Aorta (tissue), 5 donors: ENCODE measurements at places on chromosomes 2 and 18. TPM values are rescaled to one million over a fixed set of nuclear protein-coding genes. Genes with fewer than 3 reads are reported as not detected.

DNA sequence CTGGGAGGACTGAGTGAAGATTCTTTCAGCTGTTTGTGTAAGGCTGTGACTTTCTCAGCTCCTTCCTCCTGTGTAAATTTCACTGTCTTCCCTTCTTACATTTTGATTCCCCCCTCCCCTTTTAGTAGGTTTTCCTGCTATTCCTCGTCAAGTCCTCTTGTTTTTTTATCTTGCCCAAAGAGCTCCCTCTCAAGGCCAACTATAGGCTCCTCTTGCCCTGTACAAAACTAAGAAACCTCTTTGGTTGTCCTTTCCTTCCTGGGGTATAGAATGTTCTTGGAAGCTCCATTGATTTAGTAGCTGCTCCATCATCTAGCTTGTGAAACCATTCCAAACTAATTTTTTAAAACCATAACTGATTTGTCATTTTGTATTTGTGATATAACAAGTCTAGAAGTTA, 7.3 kb downstream of the CCDC121 start:
- H3K36me3 ChIP-seq = peaks cover 7% of the 10 kb centered on the region
- no peak overlapping the region for H3K4me3 ChIP-seq
- H3K27me3 ChIP-seq = no peaks in the 10 kb centered on the region
- no peak for DNase-seq
- H3K27ac ChIP-seq = no peak overlapping the region

GRCh38 chr2:38374984-38375383, 2.1 kb downstream of the ATL2 start:
- no peaks in the 10 kb centered on the region for H3K27me3 ChIP-seq
- H3K4me3 ChIP-seq = no peak overlapping the region
- no peaks in the 10 kb centered on the region for H3K36me3 ChIP-seq
- H3K27ac ChIP-seq = no peak overlapping the region
- H3K4me1 ChIP-seq = no peaks in the 10 kb centered on the region

DNA sequence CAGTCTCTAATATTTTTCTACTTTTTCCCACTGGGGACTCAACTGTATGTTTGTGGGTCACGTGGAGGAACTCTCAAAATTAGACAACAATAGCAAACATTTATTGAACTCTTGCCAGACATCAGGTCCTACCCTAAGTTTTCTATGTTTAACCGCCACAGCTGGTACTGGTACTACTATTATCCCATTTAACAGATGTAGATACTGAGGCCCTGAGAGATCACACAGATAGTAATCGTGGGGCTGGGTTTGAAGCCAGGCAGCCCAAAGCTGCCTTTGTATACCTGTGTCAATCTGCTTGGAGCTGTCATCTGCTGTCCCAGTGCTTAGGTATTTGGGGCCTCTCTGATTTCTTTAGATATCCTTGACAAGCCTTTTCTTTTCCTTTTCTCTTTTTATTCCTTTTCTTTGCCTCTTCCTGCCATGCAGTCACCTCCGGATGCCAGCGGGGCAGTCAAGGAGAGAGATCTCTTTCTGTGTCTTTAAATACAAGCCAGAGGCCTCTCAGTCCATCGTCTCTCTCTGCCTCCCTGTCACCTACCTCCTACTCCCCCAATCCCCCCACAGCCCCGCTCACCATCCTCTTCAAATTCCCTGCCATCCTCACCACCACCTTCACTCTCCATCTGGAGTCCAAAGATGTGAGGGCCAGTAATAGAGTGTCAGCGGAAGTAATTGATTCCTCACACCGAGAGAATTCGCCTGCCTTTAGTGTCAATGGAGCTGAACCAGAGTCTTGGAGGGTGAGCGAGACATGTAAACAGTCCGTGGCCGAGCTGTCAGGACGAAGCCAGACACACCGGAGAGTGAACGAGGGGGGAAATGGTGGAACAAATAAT, 23.4 kb downstream of the NRP2 start:
- DNase-seq = no peak
- peaks cover under 1% of the 10 kb centered on the region for H3K4me1 ChIP-seq
- H3K36me3 ChIP-seq = no peaks in the 10 kb centered on the region
- H3K27ac ChIP-seq = peak overlapping the region; percentile 75
- no peaks in the 10 kb centered on the region for H3K27me3 ChIP-seq

DNA sequence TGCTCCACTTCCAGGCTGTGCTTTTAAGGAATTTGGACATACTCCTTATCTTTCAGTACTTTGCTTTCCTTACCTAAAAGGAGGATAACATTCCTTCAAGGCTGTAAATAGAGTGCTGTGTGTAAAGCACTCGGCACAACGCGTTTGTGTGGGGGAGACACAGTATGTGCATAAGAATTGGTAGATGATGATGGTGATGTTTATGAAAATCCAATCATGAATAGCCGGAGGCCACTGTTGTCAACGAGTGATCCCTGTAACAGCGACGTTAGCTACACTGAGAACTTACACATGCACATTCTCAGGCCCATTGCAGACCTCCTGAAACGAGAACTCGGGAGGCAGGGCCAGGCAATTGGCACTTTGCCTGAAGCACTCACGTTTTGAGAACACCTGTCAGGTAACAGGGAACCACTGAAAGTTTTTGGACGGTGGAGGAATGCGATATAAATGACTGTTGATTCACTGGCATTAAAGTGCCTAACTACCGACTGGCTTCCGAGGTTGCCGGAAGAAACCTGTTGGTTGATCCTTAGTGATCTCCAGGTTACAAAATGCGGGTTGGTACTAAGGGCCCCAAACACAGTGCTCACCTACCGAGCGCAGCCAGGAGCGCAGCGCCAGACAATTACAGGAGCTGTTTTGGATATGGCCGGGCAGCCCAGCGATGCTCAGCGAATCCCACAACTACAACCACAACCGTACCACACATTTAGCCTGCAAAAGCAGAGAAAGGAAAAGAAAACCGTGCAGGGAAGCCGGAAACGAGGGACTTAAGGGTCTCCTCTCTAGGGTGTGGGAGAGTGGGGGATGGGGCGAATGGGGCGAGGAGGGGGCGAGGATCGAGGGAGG, 1.0 kb upstream of the MAP4K4 start:
- peak overlapping the region; percentile 98 for H3K4me3 ChIP-seq
- H3K27ac ChIP-seq = peak overlapping the region; percentile 15
- DNase-seq = no peak
- no peaks in the 10 kb centered on the region for H3K4me1 ChIP-seq
- no peaks in the 10 kb centered on the region for H3K27me3 ChIP-seq

The MEIS1 gene
- total RNA-seq = 76.6 TPM

The RRM2 gene
- total RNA-seq = 4.3 TPM
